Panc1 (cell line): ENCODE measurements at places on chromosomes 12 and 14.
A peak's percentile ranks its signal among the peaks of the same experiment; 100 is the strongest.

DNA sequence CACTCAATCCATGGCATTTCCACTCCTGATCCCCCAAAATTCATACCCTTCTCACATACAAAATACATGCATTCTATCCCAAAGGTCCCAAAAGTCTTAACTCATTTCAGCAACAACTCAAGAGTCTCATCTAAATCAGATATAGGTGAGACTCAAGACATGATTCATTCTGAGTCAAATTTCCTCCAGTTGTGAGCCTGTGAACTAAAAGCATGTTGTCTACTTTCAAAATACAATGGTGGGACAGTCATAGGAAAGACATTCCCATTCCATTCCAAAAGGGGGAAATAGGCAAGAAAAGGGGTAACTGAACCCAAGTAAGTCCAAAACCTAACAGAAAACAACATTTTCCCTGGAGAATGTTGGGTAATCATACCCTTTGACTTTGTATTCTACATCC, 103.3 kb downstream of the C12orf75 start:
- DNase-seq, result no peak

GRCh38 chr14:88300817-88301216, 22.3 kb downstream of the KCNK10 start:
- DNase-seq, result no peak

DNA sequence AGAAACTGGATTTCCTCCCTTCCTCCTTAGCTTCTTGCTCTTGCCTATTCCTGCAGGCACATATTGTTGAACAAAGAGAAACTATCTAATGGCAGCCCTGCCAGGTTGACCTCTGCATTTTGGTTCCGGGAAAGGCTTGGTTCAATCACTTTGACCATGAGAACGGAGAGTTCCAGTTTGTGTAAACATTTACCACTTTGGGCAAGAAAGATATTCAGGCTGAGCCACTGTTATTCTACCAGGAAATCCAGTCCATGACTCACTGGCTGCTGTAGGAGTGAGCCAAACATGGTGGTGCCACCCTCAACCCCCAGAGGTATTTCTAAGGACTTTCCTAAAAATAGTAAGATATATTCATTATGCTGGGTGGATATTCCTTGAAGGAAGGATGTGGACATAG, 242.2 kb upstream of the OR4E1 start:
- no peak for DNase-seq

DNA sequence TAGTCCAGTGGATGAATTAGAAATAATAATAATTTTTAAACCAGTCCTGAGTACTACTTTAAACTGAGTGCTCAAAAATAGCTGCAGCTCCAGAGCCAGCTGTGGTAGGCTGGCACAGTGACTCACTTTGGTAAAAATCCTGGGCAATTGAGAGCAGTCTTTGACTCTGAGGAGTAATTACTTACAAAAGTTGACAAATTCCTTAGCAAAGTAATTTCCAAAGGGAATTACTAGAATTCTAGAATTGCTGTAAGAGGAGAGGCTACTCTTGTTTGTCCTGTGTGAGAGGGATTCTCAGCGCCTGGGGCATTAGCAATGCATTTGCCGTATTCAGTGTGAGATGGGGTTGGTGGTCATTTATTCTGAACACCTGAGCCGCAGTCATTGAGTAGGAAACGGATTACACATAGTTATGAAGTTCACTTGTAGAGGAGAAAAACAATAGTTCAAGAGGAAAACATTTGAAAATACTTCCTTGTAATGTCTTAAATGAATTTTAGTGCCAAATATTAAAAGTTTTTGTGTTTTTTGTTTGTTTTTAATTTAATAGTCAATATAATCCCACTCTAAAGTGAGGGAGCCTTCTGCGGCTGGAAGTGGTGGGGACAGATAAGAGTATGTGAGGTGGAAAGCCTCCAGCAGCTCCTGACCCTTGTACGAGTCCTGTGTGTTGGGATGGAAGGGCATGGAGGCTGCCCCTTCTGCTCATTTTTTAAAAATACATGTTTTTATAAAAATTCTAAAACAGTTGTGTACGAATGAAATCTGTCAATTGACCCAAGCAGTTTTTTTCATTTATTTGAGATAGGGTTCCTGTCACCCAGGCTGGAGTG, 41.9 kb downstream of the EID3 start:
- DNase-seq, result no peak

DNA sequence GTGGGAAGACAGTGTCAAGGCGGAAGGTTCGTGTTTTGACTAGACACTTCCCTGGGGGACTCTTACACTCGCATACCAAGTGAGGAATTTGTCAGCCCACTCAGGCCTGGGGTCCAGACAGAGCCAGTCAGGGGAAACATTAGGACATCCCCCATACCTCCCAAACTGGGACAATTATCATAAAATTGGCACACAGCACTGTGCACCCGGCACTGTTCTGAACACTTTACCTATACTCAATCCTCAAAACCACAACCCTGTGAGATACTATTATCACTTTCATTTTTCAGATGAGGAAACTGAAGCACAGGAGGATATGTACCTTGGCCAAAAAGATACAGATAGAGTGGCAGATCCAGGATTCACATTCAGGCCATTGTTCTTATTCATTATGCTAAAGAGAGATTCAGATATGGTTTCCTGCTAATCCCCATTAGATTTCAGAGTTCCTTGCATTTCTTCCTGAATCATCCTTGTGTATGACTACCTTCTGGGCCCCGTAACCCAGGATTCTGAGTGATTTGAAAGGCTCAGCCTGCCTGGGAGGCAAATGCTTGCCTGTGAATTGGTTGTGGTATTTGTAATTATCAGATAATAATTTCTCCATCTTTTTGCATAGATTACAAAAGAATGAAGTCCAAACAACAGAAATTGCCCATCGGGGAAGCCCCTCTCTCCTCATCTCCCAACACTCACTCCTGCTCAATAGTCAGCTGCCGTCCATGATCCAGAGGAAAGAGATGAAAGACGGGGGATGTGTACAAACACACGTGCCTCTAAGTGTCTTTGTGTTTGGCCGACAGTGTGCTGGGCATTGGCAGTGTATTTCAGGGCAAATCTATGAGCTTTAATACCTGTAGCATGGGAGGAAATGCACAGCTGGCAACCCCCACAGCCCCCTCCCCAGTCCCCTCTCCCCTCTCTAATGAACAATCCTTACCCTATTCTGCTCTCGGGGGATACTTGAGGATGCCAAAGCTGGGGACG, 4.6 kb downstream of the TAC3 start:
- no peak for DNase-seq

DNA sequence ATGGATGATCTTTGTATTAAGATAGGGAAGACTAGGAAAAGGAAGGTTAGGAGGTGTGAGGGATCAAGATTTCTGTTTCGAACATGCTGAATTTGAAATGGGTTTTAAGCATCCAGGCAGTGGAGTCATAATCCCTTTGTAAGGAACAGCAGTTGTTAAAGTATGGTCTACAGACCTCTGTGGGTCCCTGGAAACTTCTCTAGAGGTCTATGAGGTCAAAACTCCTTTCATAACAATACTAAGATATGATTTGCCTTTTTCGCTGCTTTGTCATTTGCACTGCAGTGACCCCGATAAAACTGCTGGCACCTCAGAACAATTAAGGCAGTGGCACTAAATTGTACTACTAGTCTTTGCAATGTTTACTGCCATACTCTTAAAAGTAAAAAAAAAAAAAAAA, 1.5 kb downstream of the RAD51AP1 start:
- no peak for DNase-seq

- peak; percentile 2 for DNase-seq
These were observed 100.1 kb downstream of the PAH start for GRCh38 chr12:102816816-102817434.

GRCh38 chr14:58177125-58177524, 22.8 kb upstream of the ACTR10 start:
- no peak for DNase-seq

- DNase-seq, result no peak
These were observed 39.1 kb downstream of the MBIP start for GRCh38 chr14:36281309-36281708.

DNA sequence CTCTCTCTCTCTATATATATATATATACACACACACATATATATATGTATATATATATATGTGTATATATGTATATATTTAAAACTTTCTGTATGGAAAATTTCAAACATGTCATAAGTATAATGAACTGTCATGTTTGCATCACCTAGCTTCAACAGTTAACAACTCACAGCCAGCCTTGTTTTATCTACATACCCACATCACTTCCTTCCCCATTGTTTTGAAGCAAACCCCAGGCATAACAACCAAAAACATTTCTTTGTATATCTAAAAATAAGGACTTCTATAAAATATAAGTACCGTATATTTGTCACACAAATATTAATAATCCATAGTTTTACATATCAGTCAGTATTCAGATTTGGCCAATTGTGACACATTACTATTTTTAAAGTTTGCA, 57.4 kb downstream of the PAPOLA start:
- DNase-seq, result no peak

- DNase-seq, result no peak
These were observed 89.3 kb downstream of the FIGNL2 start for GRCh38 chr12:51759175-51759574.

DNA sequence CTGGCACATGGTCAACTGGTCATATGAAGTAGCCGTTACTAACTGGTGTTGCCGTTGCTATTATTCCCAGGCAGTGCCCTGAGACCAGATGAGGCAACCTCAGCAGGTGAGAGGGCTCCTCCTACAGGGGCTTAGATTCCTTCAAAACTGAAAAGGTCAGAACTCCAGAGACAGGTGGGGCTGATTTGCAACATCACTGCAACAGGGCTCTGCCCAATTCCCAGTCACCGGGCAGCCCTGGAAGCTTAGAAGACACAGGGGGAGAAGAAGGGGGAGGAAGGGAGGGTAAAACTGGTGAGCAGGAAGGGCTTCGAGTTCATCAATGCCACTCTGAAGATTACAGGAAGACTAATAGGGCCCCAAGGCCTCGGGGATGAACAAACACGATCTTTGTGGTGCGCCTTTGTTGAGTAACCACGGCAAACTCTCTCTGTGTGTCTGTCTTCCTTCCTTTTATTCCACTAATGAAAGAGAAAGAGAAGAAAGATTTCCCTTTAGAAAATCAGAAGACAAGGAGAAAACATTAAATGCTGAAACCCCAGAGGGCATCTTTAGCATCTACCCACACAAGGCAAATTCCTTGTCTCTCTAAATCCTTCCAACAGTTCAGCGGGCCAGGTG, 749.1 kb upstream of the TBX3 start:
- no peak for DNase-seq

DNA sequence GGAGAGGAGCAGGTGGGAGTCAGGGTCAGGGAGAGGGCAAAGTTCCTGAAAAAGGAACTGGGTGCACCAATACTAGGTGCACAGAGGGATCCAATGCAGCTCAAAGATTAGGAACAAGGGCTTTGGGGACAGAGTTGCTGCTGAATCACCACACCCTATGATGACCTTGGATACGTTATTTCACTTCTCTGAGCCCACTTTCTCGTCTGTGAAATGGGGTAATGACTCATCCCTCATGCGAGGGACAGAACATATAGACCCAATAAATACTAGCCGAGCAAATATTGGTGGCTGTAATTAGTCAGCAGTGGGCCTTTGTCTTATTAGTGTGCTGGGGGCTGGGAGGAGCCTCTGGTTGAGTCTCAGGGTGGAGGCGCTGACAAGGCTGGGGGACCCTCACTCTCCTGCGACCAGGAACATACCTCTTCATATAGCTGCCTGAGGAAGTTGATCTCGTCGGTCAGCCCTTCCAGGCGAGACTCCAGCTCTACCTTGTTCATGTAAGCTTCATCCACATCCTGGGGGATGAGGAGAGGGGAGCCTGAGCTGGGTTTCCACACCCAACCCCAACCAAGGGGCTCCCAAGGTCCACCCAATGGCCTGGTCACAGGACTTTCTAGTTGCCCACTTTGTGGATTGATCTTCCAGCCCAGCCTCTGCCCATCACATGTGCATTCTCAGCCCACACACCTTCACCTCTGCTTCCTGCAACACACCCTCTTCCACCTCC, 4.5 kb downstream of the KRT8 start:
- no peak for DNase-seq

GRCh38 chr12:67450441-67450840, 181.3 kb downstream of the CAND1 start:
- DNase-seq, result no peak

DNA sequence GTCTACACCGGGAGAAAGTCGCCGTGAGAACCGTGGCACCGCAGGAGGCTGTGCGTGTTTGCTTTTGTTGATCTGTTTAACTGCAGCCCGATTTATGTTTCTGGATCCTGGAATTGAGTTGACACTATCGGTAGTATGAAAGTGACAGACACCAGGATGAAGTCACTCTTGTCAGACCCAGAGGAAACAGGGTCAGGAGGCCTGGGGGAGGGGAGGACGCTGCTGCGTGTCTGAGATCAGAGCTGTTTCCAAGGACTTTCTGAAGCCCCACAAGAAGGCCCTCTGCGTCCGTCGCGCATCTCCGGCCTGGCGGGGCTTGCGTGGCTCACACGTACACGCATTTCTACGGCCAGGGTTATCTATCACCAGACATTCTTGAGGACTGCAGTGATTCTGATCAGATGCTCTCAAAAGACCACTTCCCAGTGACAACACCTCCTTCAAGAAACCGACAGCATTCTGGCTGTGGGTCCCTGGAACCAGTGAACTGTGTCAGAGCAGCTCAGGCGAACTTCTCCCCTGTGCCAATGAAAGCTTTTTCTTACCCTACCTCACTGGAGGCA, 263.4 kb downstream of the ADGRD1 start:
- DNase-seq, result no peak

- DNase-seq, result no peak
These were observed 1.2 kb upstream of the GAPDH start for GRCh38 chr12:6532927-6533652.

DNA sequence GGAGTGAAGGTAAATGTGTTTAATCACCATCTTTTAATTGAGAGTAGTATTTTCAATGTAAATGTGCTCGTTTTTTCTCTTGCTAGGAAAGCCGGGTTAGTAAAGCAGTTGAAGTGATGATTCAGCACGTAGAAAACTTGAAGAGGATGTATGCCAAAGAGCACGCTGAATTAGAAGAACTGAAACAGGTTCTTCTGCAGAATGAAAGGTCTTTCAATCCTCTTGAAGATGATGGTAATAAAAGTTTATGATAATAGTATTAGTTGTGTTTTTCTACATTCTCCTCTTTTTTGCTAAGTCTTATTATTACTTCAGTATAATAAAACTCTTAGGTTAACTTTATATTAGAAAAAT, 93.9 kb downstream of the DNAI7 start:
- DNase-seq, result no peak

- no peak for DNase-seq
These were observed 9.3 kb downstream of the EDDM3A start for GRCh38 chr14:20755037-20755436.

GRCh38 chr12:49364989-49365388, 2.3 kb upstream of the SPATS2 start:
- no peak for DNase-seq

DNA sequence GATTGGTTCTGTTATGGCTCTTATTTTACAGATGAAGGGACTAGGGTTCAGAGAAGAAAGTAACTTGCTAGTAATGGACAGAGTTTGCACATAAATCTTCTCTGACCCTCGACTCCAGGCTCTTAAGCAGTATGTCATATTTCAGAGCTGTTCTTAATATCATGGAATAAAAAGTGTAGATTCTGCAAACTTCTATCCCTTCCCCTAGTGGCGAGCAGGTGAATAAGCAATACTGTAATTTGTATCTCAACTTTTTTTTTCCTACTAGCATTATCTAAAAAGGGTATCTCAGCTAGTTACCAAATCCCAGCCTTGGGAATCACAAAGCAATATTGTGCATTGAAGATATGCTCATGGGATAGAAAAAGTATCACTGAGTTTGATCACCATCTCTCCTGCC, 83.2 kb downstream of the ANO4 start:
- DNase-seq, result no peak

- no peak for DNase-seq
These were observed 7.5 kb upstream of the KRT1 start for GRCh38 chr12:52687497-52688385.

GRCh38 chr14:59116984-59117415, 71.5 kb upstream of the DAAM1 start:
- no peak for DNase-seq

- no peak for DNase-seq
These were observed 555.8 kb downstream of the GALC start for GRCh38 chr14:87437158-87437557.
